ENCODE measurements at places on chromosomes 3 and 15. TPM values are rescaled to one million over a fixed set of nuclear protein-coding genes. Genes with fewer than 3 reads are reported as not detected.

GRCh38 chr15:74821091-74821789, 5.2 kb upstream of the CPLX3 start:
- peak; percentile 24 for DNase-seq

- no peak for DNase-seq
Measured at GRCh38 chr15:37619358-37620042, 314.9 kb upstream of the TMCO5A start.

GRCh38 chr3:161559177-161559998, 62.8 kb downstream of the OTOL1 start:
- peak; percentile 34 for DNase-seq

DNA sequence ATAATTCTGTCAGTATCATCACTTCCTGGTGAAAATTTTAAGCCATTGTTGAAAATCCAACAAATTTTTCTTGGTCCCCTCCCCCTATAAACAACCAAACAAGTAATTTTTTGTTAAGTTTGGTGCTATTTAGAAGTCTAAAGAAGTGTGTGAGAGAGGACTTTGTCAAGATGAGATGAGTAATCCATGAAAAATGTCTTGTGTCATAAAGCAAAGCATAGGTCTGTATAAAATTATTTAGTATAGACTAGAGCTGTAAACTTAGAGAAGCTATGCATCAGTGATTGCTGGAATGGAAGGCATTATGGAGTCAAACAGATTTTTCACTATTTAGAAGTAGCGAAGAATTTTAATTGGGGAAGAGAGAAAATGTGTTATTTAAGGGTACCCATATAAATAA, 31.4 kb downstream of the MAPK6 start:
- DNase-seq, result peak; percentile 44

- DNase-seq, result no peak
Measured at GRCh38 chr3:188400494-188401243, 246.7 kb downstream of the LPP start.

GRCh38 chr3:194265505-194265892, 85.6 kb downstream of the CPN2 start:
- peak; percentile 72 for DNase-seq

- DNase-seq, result peak; percentile 82
Measured at GRCh38 chr3:151816091-151816604, 2.2 kb downstream of the AADAC start.

DNA sequence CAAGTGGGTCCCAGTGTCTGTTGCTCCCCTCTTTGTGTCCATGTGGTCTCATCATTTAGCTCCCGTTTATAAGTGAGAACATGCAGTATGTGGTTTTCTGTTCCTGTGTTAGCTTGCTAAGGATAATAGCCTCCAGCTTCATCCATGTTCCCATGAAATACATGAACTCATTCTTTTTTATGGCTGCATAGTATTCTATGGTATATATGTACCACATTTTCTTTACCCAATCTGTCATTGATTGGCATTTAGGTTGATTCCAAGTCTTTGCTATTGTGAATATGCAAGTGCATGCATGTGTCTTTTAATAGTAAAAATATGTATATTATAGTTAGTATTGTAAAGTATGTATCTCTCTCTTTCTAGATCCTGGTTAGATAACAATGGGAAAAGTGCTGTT, 53.9 kb downstream of the TCAIM start:
- no peak for DNase-seq

DNA sequence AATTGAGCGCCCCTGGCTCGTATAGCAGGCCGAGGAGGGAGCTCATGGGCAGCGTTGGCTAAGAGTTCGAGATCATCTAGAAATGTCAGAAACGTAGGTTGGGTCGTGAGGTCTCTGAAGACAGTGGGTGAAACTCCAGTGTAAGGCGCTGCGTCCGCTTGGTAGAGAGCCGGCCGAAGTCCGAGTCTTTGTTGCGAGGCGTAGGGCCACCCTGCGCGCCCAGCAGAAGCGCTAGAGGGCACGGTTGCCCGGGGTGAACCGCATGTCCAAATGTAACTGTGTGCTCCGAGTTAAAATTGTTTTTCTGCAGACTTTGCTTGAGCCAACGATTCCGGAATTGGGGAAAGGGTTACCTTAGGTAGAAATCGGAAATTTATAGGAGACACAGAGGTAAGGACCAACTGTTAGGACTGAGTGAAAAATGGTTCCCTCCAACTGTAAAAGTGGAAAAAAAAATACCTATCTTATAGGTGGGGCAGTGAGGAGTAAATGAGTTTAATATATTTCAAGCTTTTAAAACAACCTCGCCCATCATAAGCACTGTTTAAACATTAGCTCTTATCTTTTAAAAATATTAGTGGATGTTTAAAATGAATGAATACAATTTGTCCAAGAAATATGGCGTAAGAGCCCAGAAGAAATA, 993 bp upstream of the SIAH2 start:
- DNase-seq, result no peak

DNA sequence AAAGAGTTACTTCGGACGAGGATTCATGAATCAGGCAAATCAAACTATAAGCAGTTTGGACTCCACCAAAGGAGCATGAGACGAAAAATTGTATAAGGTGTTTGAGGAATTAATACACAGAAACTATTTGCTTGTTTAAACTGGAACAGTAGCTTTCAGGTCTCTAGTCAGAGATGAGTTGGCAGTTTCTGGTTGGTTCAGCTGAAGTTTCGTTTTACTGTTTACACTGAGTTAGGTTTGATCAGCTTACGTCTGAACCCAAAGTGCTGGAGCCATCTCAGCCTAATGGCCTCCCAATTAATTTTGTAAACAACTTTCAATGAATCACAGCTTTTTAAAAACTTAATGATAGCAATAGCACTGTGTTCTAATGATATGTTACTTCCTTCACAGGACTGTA, 703.7 kb downstream of the NLGN1 start:
- peak; percentile 21 for DNase-seq

- peak; percentile 77 for DNase-seq
Measured at GRCh38 chr3:31472479-31473390, 60.0 kb upstream of the STT3B start.

- peak; percentile 37 for DNase-seq
Measured at GRCh38 chr15:68550498-68551295, 28.1 kb upstream of the CORO2B start.

Gene CFAP20DC
- polyA plus RNA-seq, result 5.9 TPM

Gene NANOGP8
- not detected for polyA plus RNA-seq

Gene SI
- polyA plus RNA-seq, result not detected

Gene ZNF662
- polyA plus RNA-seq, result 0.12 TPM

Gene SCN11A
- polyA plus RNA-seq, result not detected

Gene SNX22
- polyA plus RNA-seq, result 0.05 TPM

Gene PGBD4
- 0.94 TPM for polyA plus RNA-seq

Gene CHRNA7
- polyA plus RNA-seq, result 0.06 TPM

Gene MCF2L2
- polyA plus RNA-seq, result 0.26 TPM

Gene UBE2E2
- 48.5 TPM for polyA plus RNA-seq

Gene CNTN6
- not detected for polyA plus RNA-seq

Gene CDCP1
- polyA plus RNA-seq, result 138 TPM

Data from mammary epithelial cell (primary cell).